ENCODE measurements at places on chromosomes 4 and X.

DNA sequence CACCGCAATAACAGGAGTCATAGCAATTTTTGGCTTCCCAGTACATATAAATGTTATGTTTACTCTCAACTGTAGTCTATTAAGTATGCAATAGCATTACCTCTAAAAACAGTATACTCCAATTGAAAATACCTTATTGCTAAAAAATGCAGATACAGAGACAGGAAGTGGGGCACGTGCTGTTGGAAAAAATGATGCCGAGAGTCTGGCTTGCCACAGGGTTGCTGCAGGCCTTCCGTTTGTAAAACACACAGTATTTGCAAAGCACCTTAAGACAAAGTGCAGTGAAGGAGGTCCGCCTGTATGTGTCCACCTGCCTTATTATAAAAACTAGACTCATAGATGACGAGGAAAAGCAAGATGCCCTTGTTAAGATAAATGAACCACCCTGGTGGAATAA lies 23.5 kb downstream of the CD99 start:
- DNase-seq, result no peak

DNA sequence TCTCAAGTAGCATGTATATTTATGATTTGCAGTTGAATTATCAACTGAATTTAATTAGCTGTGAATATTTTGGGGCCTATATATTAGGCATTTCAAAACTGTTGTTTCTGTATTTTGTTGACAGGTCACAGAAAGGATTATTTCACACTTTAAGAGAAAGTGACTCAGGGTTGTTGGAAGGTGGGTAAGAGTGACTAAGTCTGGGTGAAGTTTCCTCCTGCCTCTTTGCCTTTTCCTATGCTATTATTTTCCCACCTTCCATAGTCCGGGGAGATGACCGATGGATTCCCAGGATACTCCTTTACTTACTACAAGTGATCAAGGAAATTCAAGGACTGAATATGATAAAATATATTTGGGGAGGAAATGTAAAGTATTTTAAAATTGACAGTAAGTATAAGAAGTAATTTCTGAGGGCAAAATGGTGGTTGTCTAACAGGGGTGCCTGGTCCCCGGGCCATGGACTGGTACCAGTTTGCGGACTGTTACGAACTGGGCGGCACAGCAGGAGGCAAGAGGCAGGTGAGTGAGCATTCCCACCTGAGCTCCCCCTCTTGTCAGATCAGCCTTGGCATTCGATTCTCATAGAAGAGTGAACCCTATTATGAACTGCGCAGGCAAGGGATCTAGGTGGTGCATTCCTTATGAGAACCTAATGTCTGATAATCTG lies 175.5 kb upstream of the GPRIN3 start:
- DNase-seq, result no peak

DNA sequence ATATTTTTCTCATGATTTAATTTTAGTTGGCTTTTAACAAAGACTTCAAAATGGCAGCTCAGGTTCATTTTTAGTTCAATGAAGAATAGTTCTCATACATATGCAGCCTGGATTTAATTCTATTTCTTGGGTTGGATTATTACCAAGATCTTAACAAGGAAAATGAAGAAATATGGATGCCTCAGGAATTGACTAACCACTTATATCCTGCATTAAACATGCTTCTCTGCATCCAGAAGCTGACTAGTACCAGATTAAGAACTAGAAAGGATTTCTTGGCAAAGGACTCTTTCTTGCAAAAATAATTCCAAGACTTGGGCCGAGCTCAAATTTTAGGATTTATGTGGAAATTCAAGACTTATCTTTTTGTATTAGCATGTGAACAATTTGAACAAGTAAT lies 5.6 kb upstream of the KLHL2 start:
- DNase-seq, result no peak

GRCh38 chr4:180792541-180792940 lies 1450.7 kb upstream of the TENM3 start:
- no peak for DNase-seq

GRCh38 chr4:168538632-168539031 lies 41.8 kb downstream of the PALLD start:
- no peak for DNase-seq

Measured in stimulated activated CD8-positive, alpha-beta memory T cell treated with anti-CD3 and anti-CD28 coated beads, Interleukin-7, amount 100 ng/mL, for 4 hours (primary cell).